ENCODE measurements at places on chromosomes 7 and 10. TPM values are rescaled to one million over a fixed set of nuclear protein-coding genes. Genes with fewer than 3 reads are reported as not detected.

DNA sequence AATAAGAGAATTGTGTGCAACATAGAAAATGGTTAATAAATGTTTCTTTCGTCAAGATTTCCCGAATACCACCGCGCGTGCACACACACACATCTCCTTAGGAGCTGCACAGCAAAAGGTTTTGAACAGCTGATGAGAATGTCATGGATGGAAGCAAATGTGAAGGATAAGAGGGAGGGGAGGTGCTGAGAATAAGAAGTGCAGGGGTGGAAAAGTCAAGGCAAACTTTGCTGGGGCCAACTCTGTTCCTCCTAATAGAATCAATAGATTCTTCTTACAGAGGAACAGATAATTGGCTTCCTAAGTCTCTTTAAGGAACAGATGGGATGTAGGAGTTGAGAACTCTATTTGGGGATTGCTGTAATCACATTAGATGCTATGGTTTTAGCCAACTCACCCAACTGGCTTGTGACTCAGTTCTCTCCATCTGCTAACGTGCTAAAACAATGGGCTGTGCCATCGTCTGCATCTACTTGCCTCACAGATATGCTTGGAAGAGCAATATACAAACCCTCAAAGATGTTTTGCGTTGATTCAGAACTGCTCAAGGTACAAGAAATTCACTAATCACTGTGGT, 408.2 kb upstream of the CELF2 start:
- H3K27me3 ChIP-seq, result peaks cover 11% of the 10 kb centered on the region
- H3K4me3 ChIP-seq, result no peak overlapping the region
- no peaks in the 10 kb centered on the region for H3K4me1 ChIP-seq
- no peak overlapping the region for H3K27ac ChIP-seq
- no peak for DNase-seq

CHN2 gene
- 2.1 TPM for total RNA-seq

NEUROG3 gene
- not detected for total RNA-seq

DNA sequence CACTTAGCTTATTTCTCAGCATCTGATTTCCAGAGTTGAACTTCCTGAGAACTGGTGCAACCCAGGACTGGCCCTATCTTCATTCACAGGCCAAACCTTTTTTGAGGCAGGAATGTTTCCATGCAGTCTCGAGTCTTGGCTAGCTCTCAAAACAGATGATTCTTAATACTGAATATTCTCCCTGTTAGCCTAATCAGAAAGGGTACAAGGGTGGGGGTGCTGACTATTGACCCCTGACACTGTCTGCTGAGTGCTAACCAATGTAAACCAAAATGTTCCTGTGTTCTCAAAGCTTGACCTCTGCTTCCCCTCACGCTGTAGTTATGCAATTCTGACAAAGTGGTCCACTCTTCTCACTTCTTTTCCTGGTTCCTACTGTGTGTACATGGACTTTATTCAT, 25.3 kb downstream of the VWDE start:
- no peak overlapping the region for H3K4me3 ChIP-seq
- DNase-seq, result no peak
- no peaks in the 10 kb centered on the region for H3K4me1 ChIP-seq
- H3K27ac ChIP-seq, result no peak overlapping the region

- no peak for DNase-seq
- peaks cover 14% of the 10 kb centered on the region for H3K27me3 ChIP-seq
- H3K27ac ChIP-seq, result no peak overlapping the region
- H3K4me3 ChIP-seq, result no peak overlapping the region
- H3K4me1 ChIP-seq, result peaks cover 4% of the 10 kb centered on the region
- no peaks in the 10 kb centered on the region for H3K36me3 ChIP-seq
Observed at GRCh38 chr10:127959428-127959827, 52.5 kb downstream of the PTPRE start.

GRCh38 chr10:38050212-38050611, 39.7 kb downstream of the ZNF33A start:
- no peaks in the 10 kb centered on the region for H3K27me3 ChIP-seq
- peaks cover 11% of the 10 kb centered on the region for H3K4me1 ChIP-seq
- H3K36me3 ChIP-seq, result peaks cover 62% of the 10 kb centered on the region
- no peak overlapping the region for H3K27ac ChIP-seq
- no peak overlapping the region for H3K4me3 ChIP-seq

GRCh38 chr10:132862485-132863420, 76.8 kb upstream of the NKX6-2 start:
- H3K36me3 ChIP-seq, result no peaks in the 10 kb centered on the region
- peak; percentile 56 for DNase-seq
- H3K27me3 ChIP-seq, result peaks cover 5% of the 10 kb centered on the region
- no peak overlapping the region for H3K4me3 ChIP-seq
- H3K27ac ChIP-seq, result no peak overlapping the region

GRCh38 chr10:133080683-133081040, 7.1 kb upstream of the ADGRA1 start:
- no peak overlapping the region for H3K27ac ChIP-seq
- H3K27me3 ChIP-seq, result no peaks in the 10 kb centered on the region
- no peaks in the 10 kb centered on the region for H3K4me1 ChIP-seq
- H3K36me3 ChIP-seq, result no peaks in the 10 kb centered on the region

- H3K36me3 ChIP-seq, result peaks cover 6% of the 10 kb centered on the region
- no peak overlapping the region for H3K27ac ChIP-seq
- no peak overlapping the region for H3K4me3 ChIP-seq
- H3K4me1 ChIP-seq, result no peaks in the 10 kb centered on the region
Observed at GRCh38 chr10:57716884-57717283, 550.8 kb downstream of the IPMK start.

SPAG6 gene
- total RNA-seq, result 0.28 TPM

- H3K4me1 ChIP-seq, result no peaks in the 10 kb centered on the region
- H3K27me3 ChIP-seq, result no peaks in the 10 kb centered on the region
- no peak overlapping the region for H3K27ac ChIP-seq
- DNase-seq, result no peak
- H3K36me3 ChIP-seq, result no peaks in the 10 kb centered on the region
- no peak overlapping the region for H3K4me3 ChIP-seq
Observed at GRCh38 chr7:26683277-26683676, 181.1 kb downstream of the SKAP2 start.

- peak overlapping the region; percentile 92 for H3K4me3 ChIP-seq
- no peaks in the 10 kb centered on the region for H3K36me3 ChIP-seq
- peak overlapping the region; percentile 98 for H3K27ac ChIP-seq
- no peaks in the 10 kb centered on the region for H3K27me3 ChIP-seq
- no peak for DNase-seq
Observed at GRCh38 chr7:112448891-112449290, 1.4 kb upstream of the IFRD1 start.

DNA sequence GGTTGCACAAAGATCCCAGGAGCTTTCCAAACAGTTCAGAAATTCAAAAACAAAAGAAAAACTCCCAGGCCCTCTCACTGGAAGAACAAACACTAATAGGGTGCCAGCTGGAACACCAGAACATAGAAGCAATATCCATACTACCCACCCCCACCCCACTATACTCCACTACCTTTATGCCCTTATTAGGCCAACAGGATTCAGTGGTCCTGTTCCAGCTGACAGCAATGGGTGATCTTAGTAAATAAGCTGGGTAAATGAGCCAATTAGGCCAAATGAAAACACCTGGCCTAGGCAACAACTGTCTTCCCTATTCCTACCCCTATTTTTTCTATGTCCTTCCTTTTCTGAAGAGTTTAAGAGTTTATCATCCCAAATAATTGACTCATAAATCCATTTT, 11.7 kb downstream of the NOC3L start:
- no peak overlapping the region for H3K4me3 ChIP-seq
- H3K27me3 ChIP-seq, result no peaks in the 10 kb centered on the region
- H3K4me1 ChIP-seq, result no peaks in the 10 kb centered on the region
- H3K36me3 ChIP-seq, result peaks cover 17% of the 10 kb centered on the region
- DNase-seq, result no peak

PAX4 gene
- total RNA-seq, result not detected

- no peak overlapping the region for H3K27ac ChIP-seq
- no peak for DNase-seq
- H3K27me3 ChIP-seq, result no peaks in the 10 kb centered on the region
- H3K4me3 ChIP-seq, result peak overlapping the region; percentile 22
Observed at GRCh38 chr7:12637819-12638592, 49.4 kb upstream of the ARL4A start.

- H3K27me3 ChIP-seq, result no peaks in the 10 kb centered on the region
- H3K4me1 ChIP-seq, result peaks cover 12% of the 10 kb centered on the region
- no peak overlapping the region for H3K27ac ChIP-seq
- DNase-seq, result peak; percentile 68
Observed at GRCh38 chr7:12715372-12716133, 28.1 kb downstream of the ARL4A start.

DNA sequence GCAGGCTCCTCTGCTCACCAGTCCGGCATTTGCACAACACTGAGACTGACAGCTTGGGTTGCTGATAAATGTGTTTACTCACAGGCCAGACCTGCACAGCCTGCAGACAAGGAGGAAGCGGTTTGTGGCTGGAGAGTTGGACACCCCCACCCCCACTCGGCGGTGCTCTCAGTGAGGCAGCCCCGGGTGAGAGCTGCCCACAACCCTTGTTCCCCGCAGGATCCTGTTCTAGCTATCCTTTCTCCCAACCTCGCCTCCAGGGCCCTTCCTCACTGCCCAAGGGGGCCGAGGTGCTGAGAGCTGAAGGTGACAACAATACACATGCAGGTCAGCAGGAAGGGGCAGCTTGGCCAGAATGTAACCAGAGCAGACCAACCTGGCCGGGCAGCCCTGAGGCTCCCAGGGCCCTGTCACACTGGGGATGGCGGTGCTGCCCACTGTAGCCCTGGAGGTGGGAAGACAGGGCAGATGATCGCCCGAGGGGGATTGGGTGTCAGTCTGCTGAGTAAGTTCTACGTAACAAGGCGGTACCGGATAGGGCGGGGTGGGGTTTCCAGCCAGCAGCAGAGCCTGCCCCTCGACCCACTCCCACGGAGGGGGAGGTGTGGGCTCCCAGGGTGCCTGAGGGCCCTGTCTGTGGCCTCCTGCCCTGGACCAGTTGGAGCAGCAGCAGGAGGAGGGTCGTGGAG, 2.1 kb upstream of the ADAM8 start:
- H3K4me3 ChIP-seq, result peak overlapping the region; percentile 89
- no peaks in the 10 kb centered on the region for H3K36me3 ChIP-seq
- DNase-seq, result peak; percentile 96
- no peaks in the 10 kb centered on the region for H3K27me3 ChIP-seq
- H3K4me1 ChIP-seq, result peaks cover 23% of the 10 kb centered on the region
- H3K27ac ChIP-seq, result peak overlapping the region; percentile 93

ARHGEF35 gene
- total RNA-seq, result 1.2 TPM

- peak overlapping the region; percentile 89 for H3K27ac ChIP-seq
- H3K36me3 ChIP-seq, result peaks cover 5% of the 10 kb centered on the region
- H3K27me3 ChIP-seq, result no peaks in the 10 kb centered on the region
- peaks cover 53% of the 10 kb centered on the region for H3K4me1 ChIP-seq
- no peak for DNase-seq
Observed at GRCh38 chr7:13908667-13909397, 80.6 kb downstream of the ETV1 start.

ABCB1 gene
- total RNA-seq, result 11.1 TPM

DNA sequence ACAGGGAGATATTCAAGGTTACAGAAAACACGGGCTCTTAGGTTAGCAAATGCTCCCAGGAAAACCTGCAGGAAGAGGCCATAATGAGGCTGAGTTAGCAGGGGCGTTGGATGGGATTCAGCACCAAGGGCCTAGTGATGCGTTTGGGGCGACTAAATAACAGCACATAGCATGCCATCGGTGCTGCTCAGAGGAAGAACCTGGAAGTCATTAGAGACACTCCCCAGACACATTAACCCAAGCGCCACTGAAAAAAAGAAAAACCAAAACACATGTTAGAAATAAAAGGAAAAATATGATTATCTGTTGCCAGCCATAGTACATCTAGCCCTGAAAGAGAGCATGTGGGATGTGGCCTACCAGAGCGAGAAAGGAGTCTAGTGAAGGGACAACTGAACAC, 28.8 kb upstream of the OPALIN start:
- H3K27ac ChIP-seq, result no peak overlapping the region
- no peaks in the 10 kb centered on the region for H3K36me3 ChIP-seq
- H3K4me1 ChIP-seq, result no peaks in the 10 kb centered on the region
- no peak overlapping the region for H3K4me3 ChIP-seq
- H3K27me3 ChIP-seq, result peaks cover 30% of the 10 kb centered on the region
- no peak for DNase-seq

DNA sequence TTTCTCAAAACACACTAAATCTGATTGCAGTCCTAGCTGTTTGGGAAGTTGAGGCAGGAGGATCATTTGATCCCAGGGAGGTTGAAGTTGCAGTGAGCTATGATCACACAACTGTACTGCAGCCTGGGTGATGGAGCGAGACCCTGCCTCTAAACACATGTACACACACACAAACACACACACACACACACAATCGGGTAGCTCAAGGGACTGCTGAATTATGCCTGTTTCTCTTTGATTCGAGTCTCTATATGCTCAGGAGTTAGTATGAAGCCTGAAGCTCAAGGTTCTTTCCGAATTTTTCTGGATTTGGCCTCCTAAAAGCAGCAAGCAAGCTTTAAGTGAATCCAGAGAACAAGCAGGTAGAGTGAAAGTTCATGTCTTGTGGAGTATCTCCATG, 22.5 kb downstream of the PRTFDC1 start:
- no peaks in the 10 kb centered on the region for H3K36me3 ChIP-seq
- no peak for DNase-seq
- H3K27ac ChIP-seq, result no peak overlapping the region
- no peak overlapping the region for H3K4me3 ChIP-seq
- peaks cover 6% of the 10 kb centered on the region for H3K4me1 ChIP-seq
